Activated CD4-positive, alpha-beta T cell treated with anti-CD3 and anti-CD28 coated beads for 24 hours (primary cell): ENCODE measurements at places on chromosomes 4 and X.

- DNase-seq = no peak
Measured at GRCh38 chr4:162497564-162498167, 333.9 kb upstream of the FSTL5 start.

DNA sequence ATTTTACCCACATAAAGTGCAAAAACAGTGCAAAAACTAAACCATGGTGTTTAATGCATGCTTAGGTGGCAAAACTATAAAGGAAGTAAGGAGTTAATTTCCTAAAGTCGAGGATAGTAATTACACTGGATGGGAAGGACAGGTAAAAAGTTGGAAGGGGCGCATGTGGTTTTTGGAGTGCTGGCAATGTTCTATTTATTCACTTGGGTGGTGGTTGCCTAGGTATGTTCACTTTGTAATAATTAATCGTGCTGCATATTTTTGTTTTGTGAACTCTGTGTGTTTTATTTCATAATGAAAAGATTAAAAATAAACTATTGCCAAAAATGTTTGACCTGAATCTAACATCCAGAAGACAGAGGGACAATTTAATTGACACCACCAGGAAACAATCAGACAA, 32.1 kb upstream of the SMARCA5 start:
- no peak for DNase-seq

GRCh38 chr4:138790706-138791340, 224.8 kb upstream of the NOCT start:
- no peak for DNase-seq

DNA sequence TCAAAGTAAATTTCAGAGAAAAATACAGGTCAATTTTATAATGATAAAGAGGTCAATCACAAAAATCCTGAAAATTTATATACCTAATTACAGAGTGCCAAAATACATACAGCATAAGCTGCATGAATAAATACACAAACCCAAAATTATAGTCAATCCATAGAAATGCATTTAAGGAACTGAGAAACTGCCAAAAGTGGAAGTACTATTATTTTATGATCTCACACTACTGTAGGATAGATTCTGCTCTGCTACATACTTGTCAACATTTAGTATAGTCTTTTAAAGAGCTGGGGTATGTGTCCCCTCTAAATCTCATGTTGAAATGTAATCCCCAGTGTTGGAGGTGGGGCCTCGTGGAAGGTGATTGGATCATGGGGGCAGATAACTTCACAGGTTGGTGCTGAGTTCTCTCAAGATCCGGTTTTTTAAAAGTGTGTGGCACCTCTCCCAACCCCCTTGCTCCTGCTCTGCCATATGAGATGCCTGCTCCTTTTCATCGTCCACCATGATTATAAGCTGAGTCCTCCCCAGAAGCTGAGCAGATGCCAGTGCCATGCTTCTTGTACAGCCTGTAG, 31.8 kb downstream of the CHIC2 start:
- no peak for DNase-seq

DNA sequence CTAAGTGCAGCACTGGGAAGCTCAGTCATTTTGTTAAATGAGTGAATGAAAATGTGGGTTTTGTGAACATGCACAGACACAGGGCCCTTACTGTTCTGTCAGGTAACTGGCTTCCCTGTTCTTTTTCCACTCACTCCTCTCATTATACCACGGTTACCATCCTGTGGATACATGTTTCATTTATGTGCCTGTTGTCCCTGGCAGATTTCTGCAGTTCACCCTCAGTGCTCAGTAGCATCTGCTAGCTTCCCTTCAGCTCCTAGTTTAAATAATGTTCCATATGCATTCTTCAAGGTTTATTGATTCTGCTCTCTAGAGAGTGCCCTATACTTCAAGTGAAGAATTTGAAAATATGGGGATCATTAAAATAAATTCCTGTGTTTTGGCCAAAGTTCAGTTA, 1634.3 kb upstream of the ADGRL3 start:
- no peak for DNase-seq

DNA sequence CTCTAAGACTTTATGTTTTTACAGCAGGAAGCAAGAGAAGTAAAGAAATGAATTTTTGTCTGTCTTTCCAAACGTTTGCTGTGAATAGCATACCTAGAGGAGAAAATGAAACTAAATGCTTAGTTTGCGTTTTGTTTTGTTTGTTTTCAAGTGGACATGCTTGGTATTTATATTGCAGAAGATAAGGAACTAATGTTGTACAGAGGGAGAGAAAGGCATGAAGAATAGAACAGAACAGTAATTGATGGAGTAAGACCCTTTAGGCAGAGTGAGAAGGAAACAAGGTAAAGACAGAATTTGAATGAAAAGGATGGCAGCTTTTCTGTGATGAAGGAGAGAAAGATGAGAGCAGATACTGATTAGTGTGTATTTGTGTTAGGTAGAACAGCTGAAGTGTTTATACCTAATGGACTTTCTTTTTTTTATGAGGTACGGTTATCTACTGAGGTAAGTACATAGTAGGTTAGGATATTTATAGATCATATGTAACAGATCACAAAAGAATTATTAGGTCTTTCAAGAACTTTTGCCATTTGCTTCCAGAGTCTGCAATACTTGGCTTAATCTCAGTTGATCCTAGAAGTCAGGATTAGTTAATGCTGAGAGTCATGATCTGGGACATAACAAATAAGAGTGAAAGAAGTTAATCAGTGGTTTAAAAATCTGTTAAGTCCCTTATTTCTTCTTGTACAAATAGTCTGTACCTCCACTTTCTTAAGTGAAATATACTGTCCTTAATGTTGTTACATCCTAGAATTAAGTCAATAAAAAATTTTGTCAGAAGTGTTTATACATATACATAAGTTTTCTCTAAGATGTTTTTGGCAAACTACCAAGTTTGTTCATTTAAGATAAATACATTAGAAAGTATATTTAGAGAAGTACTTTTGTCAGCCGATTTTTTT, 36.8 kb downstream of the FABP2 start:
- DNase-seq = no peak

GRCh38 chr4:8315435-8316250, 46.1 kb downstream of the HTRA3 start:
- DNase-seq = no peak

DNA sequence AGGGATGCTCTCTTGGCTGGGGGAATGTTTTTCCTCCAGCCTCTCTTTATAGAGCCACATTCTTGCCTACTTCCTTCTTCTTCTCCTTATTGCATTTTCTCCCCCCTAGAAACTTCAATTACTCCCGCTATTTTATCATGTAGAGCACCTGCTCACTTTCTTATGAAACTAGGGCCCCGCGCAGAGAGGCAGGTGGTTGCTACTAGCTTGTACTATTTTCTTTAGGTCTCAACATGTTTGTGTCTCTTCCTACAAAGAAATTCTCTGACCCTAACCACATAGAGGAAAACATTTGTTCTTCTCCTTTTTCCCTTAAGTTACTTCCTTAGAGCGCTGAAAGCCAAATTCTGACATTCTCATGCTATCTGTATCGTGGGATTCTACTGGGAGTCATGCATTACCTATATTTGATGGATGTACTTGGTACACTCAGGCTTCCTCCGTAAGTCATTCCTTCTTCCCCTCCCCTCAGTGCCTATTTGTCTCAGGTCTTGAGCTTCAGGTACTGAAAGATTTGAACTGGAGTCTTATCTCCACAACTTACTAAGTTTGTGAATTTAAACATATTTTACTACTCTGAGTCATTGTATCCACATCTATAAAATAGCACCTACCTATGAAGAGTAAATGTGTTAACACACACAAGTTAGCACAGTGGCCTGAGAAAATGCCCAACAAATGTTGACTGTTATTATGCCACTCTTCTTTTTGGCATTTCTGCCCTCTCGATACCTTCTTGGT, 159.1 kb upstream of the LEF1 start:
- no peak for DNase-seq

DNA sequence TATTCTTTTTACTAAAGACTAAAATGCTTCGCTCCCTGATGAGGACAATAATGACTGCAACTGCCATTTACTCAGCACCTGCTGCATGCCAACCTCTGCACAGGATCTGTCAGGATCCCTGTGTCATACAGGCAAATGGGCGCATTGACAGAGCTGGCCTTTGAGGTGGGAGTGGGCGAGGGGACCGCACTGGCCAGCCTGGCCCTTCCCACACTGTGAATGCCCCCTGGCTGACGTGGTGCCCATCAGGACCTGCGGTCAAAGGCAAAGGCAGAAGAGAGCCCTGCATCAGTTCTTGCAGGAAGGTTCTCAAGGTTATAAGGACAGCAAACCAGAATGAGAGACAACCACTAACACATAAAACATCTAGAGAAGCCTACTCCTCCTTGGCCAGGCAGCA, 67.9 kb downstream of the HAUS3 start:
- DNase-seq = no peak

GRCh38 chr4:157043131-157043530, 32.8 kb upstream of the GLRB start:
- no peak for DNase-seq

DNA sequence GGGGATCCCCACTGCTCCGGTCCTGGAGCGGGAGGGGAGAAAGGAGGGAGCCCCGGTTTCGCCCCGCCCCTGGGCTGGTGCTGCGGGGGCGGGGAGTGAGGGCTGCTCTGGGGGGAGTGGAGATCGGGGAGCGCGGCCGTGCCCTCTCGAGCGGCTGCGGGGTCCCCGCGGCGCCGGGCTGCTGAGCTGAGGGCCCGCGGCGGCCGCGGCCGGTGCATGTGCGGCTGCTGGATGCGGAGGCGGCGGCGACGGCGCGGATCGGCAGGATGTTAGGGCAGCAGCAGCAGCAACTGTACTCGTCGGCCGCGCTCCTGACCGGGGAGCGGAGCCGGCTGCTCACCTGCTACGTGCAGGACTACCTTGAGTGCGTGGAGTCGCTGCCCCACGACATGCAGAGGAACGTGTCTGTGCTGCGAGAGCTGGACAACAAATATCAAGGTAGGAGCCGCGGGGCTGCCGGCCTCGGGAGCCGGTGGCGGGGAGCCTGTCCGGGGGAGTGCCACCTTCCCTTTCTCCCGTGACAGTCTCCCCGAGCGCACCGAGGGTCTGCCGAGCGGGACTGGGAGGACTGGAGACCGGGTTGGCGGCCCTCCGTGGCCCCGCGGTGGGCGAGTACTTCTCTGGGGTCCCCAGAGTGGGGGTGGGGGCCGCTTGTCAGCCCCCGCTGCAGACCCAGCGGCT, at the start of gene ING2:
Gene ING2 (plus strand): TSS at position 129 of the 681 bp plus-strand sequence. CDS start 138 bp downstream, at position 267.
- no peak for DNase-seq

DNA sequence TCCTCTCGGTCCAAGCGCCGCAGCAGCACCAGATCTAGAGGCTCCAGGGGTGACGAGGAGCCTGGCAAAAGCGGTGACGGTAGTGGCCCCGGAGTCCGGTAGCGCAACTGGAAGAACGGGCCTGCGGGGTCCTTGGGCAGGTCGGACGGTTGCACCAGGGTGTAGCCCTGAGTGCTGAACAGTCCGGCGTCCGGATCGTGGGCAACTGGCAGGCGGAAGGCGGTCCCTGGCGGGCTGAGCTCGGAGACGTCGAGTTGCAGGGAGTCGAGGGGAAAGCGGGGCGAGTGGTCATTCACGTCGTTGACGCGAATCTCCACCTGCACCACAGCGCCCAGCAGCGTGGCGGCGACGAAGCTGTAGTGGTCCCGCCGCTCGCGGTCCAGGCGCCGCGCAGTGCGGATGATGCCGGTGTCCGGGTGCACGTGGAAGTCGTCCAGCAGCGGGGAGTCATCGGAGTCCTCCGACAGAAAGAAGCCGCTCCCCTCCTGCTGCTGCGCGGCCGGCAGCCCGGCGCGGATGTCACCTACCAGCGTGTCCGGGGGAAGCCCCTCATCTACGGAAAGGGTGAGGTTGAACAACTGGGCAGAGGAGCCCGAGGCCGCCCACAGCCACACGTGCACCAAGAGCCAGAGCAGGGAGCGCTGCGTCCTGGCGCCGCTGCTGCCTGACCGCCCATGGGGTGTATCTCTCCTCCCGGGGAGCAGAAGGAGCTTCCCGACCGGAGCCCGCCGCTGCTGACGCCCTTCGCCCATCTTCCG, 837 bp downstream of the DCHS2 start:
- no peak for DNase-seq

DNA sequence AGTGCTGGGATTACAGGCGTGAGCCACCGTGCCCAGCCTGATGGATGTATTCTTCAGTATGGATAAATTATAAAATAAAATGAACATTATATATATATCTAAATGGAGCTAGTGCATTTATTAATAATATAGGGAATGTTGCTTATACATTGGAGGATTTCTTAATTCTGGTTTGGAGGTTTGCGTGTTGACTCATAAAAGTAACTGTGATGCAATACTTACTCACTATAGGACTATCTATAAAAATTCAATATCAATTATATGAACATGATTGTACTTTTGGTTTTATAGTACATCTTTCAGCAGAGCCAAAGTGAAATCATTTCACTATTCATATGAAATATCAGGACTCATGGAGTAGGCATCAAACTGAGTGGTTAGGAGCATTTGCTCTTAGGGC, 3.2 kb upstream of the AREG start:
- no peak for DNase-seq

DNA sequence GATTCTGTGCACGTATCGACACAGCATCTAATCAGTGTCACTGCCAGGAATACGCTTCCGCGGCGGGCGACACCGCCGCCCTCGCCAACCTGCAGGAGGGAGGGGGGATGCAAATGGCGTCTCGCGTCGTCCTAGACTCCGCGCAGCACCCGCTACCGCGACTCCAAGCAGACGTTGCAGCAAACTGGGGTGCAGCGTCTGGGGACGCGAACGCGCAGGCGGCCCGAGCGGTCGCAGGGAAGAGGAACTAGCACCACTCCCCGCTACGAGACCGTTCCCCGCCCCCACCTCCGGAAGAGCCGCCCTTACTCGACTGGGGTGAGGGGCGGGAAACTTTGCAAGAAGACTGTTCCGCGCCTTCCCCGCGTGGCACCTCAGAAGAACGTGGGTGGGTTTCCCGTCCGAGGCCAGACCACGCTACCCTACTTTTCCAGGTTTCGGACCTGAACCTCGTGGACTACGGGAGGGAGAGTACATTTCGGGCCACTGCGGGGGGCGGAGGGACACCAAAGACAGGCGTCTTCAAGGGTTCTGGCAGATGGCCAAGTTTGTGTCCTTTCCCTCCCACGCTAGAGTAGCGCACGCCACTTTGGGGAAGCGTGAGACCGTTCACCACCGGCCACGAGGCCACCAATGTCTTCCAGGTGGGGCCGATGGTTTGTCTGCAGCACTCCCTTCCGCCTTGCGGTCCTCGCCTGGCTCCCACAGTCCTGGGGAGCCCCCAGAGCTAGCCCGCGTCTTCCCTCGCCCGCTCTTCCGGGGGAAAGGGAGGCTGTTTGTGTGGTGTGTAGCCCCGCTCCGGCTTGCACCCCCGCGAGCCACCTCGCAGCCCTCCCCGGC, 78.0 kb upstream of the BCOR start:
- peak; percentile 55 for DNase-seq

- DNase-seq = no peak
Measured at GRCh38 chr4:52836678-52837077, 25.4 kb upstream of the RASL11B start.

DNA sequence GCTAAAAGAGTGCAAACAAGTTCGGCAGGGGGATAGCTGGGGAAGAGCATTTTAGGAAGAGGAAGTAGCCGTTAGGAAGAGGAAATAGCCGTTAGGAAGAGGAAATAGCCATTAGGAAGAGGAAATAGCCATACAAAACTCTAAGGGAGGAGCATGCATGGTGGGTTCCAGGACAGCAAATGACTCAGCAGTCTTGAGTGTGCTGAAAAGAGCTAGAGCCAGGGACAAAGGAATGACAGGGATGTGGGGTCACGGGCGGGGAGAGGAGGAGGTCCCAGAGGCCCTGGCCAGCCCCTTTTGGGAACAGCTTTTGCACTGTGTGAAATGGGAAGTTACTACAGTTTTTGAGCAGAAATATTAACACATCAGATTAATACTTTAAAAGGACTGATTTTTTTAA, 882.6 kb downstream of the TRIML1 start:
- DNase-seq = no peak
